ENCODE measurements at places on chromosomes 2 and 18.

DNA sequence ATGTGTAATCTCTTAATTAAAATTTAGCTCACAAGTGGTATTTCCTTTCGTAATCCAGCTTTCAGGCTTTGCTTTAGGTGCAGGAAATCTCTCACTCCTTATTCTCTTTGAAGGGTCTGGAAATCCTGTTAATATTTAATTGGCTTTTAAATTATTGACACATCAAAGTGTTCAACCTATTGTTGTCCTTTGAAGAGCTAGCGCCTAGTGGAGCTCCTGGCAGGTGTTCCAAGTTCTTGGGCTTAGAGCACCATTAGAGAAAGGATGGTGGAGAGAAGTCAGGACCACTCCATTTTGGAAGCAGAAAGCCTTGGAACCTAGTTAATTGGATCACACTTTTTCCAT lies 92.4 kb downstream of the CABLES1 start:
- no peak for ATAC-seq

GRCh38 chr2:102603904-102604303 lies 15.4 kb upstream of the SLC9A2 start:
- no peak for ATAC-seq

DNA sequence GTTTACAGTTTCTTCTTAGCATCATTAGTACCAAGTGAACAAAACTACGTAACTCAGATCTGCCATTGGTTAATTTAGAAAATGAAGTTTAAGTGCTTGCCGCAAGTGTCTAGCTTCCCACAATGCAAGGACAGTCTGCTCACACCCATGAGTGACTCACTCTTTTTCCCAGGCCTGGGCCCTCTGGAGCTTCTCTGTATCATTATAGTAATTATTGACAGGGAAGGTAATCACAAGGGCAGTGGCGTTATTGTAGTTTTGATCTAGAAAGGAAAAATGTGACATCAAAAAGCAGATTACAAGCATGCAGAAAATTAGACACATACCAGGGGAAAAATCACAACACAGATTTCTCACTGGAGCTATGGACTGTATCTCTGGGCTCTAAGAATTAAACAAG lies 38.5 kb downstream of the NPC1 start:
- no peak for ATAC-seq

- peak; percentile 96 for ATAC-seq
Measured at GRCh38 chr18:48073211-48073930, 142.9 kb upstream of the SMAD2 start.
